Hematopoietic multipotent progenitor cell treated with erythropoietin and hydrocortisone succinate and interleukin-3 and kit ligand, for 8 days (in vitro differentiated cells): ENCODE measurements at places on chromosomes 5 and 9.

- no peak for DNase-seq
These were observed 1.9 kb downstream of the MIGA2 start for GRCh38 chr9:129038109-129038852.

DNA sequence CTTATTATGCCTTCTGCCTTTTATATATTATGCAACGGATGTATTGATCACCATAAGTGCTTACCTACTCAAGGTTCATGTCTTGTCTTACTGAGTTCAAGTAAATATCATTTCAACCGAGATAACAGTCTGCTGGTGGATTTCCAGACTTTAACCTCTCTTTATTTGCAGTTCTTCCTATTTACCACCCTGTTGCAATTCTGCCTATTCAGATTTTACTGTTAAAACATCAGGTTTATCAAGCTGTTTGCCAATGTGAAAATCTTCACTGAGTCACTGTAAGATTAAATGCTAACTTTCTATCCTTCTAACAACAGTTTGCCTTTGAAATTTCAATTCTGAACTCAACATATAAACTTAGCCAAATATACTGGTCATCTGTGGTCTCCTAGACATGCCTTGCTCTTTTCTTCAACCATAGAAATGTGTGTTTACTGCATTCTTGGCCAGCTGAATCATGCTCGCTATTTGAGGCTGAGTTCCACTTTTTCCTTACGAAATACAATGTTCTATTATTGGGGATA is 471.7 kb upstream of the RORB start:
- no peak for DNase-seq

DNA sequence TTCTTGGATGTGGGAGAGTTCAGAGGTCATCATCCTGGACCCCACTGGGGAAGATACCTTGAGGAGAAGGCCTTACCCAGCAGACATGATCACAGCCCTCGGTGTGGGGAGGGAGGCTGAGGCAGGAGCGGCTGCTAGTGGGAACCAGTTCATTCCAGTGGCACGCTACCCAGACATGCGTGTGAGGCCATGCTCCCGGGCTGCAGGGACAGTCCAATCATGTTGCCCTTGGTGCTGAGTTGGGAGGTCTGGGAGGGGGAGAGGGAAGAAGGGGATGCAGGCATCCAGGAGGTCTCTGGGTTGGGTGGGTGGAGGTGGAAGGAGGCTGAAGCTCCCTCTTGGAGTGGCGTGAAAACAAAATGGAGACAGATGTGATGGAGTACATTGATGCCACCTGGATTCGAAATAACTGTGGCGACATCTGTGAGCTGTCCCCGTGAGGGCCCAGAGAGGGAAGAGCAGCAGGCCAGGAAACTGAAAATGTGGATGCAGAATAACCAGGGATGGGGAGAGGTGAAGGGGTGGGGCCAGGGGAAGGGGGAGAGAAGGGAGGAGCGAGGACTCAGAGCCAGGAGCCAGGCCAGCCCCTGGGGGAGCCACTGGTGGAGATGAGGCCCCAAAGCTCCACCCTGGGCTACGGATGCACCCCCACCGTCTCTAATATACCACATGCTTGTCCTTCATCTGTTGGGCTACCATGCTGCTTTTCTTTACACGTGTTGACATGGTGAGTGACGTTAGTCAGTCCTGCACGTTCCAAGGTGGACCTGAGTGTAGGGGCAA is 16.2 kb downstream of the NDUFS6 start:
- no peak for DNase-seq

GRCh38 chr5:179840321-179840720 is 18.3 kb downstream of the MRNIP start:
- DNase-seq = no peak

DNA sequence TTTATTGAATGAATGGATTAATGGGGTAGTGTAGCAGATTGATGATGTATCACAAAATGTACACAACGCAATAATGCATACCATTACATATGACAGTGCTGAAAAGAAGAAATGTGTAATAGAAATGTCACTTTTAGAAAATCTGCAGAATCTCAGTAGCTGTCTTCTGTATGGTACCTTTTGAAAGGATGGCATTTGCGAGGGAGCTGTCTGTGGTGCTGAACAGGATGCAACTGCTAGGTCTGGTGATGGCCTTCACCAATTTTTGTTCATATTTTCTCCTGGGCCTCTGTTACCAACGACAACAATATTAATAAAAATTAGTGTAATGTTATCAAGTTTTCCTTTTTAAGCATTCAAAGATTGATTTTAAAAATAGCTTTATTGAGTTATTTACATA is 36.2 kb upstream of the OTULIN start:
- peak; percentile 51 for DNase-seq

DNA sequence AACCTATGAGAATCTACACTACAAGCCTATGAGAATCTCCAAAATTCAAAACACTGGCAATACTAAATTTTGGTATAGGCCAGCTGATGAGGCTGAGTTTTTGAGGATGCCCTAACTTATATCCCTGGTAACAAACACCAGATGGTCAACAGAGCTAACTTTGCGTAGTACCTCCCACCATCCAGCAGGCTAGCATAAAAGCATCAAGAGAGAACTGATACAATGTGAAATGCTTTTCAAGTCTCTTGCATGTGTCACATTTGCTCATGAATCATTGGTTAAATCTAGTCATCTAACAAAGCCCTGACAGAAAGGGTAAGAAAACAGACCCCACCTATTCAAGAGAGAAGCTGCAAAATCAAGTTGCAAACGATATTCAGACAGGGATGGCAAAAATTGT is 1609.7 kb upstream of the CDH9 start:
- DNase-seq = no peak
